ENCODE measurements at places on chromosomes 1 and 21.
A peak's percentile ranks its signal among the peaks of the same experiment; 100 is the strongest.

GRCh38 chr1:37682334-37682987 is 9.9 kb upstream of the CDCA8 start:
- DNase-seq, result peak; percentile 43

DNA sequence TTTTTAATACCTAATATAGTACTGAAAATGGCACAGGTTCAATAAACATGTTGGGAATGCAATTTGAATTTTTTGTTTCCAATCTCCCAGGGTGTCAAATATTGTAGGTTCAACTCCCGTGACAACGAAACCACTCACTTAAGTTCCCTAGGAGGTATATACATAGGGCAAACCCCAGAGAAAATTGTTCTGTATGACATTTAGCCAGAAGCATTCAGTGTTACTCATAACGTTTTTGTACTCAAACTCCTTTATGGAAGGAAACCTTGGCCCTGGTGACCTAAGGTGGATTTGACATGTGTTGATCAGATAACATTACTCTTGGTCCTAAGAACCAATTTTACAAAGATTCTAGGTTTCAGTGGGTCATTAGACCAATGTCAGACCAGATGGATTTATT is 110.6 kb downstream of the USP25 start:
- peak; percentile 37 for DNase-seq

DNA sequence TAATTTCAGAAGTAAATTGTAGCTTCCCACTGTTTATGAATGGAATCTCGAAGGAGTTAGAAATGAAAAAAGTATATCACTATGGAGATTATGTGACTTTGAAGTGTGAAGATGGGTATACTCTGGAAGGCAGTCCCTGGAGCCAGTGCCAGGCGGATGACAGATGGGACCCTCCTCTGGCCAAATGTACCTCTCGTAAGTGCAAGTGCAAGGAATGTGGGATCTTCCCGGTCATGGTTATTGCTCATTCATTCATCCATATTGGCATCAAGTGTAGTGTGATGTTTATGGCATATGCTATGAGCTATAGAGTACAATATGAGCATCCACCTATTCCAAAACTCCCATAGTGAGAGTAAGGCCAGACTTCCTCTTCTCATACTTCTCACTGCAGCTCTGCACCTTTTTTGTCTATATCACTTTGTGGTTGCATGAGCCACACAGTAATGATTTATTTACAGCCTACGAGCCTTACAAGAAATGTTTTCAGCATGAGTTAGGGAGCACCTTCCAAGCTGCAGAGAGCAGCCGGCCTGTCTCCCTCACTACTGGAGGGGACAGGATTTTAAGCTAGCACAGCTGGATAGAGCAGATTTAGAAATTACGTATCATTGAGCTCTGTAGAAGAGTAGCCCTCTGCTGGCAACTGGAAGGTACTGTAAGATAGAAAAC is 24.9 kb upstream of the CR1L start:
- DNase-seq, result peak; percentile 30

DNA sequence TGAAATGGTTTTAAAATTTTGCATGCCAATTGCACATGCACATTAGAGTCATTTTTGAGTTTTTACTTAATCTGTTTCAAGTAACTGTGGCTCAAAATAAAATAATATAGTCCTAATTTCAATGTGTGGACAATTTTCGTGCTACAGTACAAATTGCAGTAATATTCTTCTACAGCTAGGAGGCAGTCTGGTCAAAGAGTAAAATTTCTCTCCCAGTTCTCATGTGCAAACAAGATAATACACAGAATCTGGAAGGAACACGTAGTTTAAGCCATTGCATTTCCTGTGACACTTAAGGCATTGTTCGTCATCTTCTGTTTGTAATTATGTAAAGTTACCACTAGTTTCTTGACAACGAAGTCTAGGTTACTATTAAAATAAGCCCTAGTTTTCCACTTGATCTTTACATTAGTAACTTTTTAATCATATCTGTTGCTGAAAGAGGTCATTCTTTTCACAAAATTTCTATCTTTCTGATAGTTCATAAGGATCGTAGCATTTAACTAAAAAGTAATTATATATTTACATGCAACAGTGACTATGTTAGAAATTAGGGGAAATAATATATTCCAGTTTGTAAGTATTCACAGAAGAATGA is 28.9 kb downstream of the ODR4 start:
- peak; percentile 3 for DNase-seq

GRCh38 chr1:101364370-101365120 is 127.7 kb downstream of the S1PR1 start:
- DNase-seq, result no peak

- DNase-seq, result peak; percentile 27
These were observed 944 bp upstream of the AGO3 start for GRCh38 chr1:35929730-35930592.

DNA sequence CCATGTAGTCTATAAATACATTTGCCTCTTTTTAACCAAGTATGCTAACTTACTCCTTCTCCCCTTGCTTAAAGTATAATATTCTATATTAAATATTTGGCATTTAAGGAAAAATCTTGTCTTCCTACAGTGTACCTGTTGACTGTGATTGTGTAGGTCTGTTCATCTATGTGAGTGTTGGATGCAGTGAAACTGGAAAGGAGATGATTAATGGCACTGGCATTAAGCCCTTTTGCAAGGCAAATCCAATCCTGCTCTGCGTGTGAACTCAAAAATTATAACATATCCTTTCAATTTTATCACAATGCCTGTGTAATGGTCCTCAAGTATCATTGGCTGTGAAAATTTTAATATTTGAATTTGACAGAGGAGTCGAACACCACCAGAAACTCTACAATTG is 565.0 kb downstream of the KCNT2 start:
- no peak for DNase-seq

- DNase-seq, result no peak
These were observed 109.0 kb downstream of the SGIP1 start for GRCh38 chr1:66642992-66643391.

GRCh38 chr1:203444171-203444576 is 31.4 kb upstream of the PRELP start:
- DNase-seq, result no peak

GRCh38 chr1:9653491-9654050 is 2.0 kb downstream of the PIK3CD start:
- no peak for DNase-seq

DNA sequence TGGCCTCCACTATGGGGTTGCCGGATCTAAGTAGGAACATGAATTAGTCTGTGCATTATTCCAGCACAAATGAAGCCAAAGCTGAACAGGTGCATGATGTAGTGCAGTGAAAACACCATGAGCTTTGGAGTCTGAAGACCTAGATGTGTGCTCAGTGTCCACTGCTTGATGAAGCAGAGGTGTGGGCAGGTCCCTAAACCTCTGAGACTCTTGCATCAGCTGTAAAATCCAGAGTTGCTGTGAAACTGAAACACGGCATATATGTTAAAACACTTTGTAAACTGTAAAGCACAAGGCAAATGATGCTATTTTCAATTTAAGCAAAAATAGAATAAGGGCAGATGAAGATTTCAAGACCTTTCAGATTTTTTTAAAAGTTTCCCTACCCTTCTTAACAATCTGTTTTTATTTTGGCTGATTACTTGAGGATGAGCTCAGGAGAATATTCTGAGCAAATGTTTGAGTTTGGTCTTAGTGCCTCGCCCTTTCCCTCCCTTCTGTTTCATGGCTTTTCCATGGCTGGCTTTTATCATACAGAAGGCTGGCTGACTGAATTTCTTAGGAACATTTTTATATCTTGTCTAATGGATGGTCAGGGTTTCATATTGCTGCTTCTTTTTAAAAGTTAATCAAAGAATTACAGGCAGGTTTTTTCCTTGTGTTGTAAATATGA is 221.8 kb downstream of the NTNG1 start:
- DNase-seq, result no peak

- DNase-seq, result no peak
These were observed 8.4 kb downstream of the EXTL1 start for GRCh38 chr1:26029864-26030481.

- DNase-seq, result peak; percentile 91
These were observed 2.4 kb downstream of the ARID1A start for GRCh38 chr1:26697978-26698849.

DNA sequence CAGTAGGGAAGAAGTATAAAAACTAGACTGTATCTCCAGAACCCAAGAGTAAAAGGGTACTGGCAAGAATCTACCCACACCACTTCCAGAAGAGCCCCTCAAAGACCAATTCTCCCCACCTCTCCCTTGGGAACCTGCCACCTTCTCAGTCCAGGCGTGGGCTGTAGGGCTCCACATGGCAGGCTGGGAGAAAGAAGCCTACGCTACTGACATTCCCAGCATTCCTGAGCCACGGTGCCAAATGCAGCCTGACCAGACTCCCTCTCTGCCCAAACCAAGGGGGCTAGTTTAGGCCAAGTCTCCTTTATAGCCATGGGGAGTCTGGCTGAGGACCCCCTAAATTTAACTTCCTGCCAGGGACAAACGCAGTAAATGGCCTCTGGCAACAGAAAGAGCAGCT is 2.0 kb downstream of the UBE2Q1 start:
- peak; percentile 22 for DNase-seq

DNA sequence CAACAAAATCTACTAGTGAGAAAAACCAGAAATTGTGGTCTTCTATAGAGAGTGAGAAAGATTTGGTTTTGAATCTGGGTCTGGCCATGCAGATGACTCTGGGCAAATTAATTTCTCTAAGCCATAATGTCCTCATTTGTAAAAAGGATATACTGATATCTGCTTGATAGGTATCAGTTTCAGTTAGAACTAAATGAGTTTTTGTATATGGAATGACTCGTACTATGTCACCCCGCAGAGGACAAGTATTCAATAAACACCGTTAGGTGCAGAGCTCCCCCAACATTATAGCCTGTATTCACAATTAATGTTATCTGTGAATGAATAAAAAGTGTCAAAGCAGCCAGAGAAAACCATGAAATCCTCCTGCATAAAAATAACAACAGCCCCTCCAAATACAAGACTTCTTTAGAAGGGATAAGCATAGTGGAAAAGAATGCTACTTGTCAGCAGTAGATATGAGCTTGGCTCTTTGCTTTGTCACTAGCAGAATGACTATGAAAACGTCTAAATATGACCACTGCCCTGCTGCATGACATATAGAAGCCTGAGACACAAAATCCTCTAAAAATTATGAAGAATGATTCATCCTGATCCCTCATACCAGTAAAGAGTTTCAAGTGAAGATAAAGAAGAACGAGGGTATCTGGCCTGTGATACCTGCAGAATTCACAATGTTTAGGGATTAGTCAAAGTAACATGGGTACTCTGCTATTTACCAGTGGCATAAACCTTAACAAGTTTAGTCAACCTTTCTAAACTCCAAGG is 17.8 kb downstream of the SCAF4 start:
- peak; percentile 40 for DNase-seq

DNA sequence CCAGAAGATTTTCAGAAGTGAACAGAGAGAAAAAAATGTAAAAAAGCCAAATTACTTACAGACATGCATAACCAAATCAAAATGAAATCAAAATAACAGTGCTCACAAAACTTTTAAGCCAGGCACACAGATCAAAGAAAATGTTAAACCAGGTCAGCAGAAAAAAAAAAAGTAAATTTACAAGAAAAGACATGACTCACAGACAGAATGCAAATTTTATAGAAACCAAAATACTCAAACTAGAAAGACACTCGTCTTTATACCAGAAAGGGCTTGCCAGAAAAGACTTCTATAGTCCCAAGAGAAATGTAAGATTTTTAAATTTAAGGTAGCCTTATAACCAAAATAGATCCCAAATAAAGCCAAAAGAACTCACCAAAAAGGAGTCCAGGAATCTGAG is 86.5 kb upstream of the COG2 start:
- DNase-seq, result no peak

DNA sequence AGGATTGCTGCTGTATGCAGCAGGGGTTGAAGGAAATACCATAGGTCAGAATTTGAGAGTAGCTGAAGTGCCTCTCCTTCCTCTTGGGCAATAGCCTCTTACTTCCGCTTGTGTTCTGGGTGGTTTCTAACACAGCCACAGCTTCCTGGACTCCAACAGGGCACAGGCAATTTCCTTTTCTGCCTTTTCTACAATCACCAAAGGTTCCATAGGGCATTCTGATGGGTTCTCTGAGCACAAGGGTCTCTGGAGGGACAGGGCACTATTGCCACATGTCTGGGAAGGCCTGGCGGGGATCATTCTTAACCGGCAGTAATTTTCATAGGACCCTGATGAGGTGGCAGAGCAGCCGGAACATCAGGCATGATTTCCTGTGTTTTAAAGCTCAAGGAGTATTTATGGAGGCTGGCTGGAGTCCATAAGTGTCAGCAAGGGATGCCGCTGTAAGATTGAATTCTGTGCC is 5.5 kb upstream of the AGTRAP start:
- peak; percentile 41 for DNase-seq

GRCh38 chr1:26190373-26190987 is at the start of gene CATSPER4:
CATSPER4 (plus strand) TSS chr1:26190602; CDS start chr1:26190628, 26 bp downstream.
- DNase-seq, result peak; percentile 85

DNA sequence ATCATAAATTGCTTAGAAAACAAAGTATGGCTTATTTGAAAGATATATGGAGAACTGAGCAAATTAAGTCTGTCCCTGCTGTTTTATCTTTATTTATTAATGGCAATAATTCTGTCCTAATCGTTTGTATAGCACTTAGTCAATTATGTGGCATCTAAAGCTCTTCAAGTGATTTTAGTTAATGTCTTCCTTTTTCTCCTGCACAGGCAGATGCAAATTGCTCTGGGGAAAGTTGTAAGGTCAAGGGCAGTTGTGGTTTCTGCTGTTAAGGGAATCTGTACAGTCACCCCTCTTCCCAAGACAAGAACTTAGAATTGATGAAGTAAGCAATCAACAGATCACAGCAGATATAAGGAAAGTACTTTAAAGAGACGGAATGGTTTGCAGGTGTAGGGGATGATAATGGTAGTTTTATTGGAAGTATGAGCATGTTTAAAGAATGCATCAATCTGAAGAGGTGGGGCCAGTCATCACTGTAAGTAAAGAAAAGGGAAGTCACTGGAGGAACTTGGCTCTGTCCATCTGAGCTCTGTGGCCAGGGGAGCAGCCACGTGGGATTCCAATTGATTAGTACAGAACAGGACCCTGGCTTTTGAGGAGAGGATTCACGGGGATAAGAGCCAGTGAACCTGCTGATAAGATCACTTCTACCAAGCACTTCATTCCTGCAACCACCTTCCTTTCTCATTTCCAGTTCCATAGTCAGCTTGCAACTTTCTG is 116.0 kb upstream of the KCNJ6 start:
- DNase-seq, result no peak

DNA sequence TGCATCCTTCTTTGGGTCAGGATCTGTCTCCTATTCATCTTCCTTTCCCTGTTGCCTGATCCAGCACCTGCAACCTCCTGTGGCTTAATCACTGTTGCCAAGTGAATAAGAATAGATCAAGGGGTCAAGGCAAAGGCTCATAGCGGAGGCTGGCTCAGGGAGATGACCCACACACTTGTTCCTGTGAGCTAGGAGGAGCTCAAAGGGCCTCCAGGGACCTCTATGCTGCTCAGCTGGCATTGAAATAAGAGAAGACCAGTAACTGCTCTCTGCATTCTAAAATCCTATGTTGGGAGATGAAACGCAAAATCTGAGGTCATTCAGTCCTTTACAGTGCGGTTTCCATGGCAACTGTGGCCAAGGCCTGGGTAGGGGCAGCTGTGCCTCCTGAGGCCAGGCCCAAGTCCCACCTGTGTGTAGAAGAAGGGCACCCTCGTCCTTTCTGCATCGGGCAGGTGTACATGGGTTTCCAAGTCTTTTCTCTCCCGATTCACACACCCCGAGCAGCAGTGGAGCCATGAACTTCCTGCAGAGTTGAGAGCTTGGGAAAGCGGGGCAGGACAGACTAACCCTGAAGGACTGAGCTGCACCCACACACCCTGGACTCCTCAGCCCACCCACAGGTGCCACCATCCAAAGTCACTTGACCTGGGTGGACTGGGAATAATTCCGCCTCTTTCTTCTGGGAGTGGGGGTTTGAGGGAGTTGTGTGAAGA is 27.8 kb upstream of the STUM start:
- DNase-seq, result no peak
